Right ventricle myocardium superior (tissue), 1 donor: ENCODE measurements at places on chromosomes 3 and 15. TPM values are rescaled to one million over a fixed set of nuclear protein-coding genes. Genes with fewer than 3 reads are reported as not detected.

- no peak for DNase-seq
Observed at GRCh38 chr15:101464256-101464998, 25.1 kb downstream of the PCSK6 start.

DNA sequence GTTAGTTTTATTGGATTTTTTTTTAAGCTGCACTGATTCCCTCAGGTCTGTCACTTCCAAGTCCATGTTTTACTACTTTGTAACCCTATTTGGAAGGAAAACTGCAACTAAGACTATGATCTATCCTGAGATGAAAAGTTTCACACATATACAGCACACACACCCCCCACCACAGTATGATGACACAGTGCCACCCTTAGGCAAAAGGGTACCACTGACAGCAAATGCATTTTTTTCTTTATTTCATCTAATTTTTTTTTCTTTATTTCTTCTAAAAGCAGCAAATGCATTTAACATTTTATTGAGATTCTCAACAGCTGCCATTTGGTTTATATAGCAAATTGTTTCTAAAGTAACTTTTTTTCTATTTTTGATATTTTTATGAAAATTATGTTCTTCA lies 21.2 kb downstream of the NGRN start:
- no peak for DNase-seq

- DNase-seq = no peak
Observed at GRCh38 chr15:38557921-38558320, 6.7 kb downstream of the RASGRP1 start.

The XYLB gene
- total RNA-seq = 1.5 TPM

The GPR176 gene
- total RNA-seq = 1.4 TPM

DNA sequence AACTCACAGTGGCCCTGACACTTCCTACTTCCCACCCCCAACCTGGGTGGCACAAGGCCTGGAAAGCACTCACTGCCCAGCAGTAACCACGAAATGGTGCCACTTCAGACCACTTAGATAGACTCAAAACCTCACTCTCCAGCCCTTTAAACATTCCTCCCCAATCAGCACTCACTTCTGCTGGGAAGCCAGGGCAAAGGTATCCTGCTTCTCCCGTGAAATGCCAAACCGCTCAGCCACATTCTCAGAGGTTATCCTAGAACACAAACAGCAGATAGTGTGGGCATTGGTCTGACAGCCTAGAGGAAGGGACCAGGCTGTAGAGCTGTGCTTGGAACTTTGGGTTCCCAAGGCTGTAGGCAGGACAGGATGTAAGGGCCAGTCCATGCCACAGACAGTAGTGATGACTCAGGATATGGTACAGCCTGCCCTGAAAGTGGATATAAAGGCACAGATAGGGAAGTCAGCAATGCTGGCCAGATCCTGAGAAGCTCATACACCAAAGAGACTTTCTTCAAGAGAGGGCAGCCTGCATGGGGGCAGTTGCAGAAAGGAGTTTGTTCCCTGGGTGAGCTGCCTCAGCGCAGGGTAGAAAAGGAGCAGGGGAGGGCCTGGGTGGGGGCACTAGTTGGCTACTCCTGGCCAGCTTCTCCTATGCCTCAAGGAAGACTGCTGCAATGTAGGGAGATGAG lies 9.2 kb downstream of the ACAA1 start:
- DNase-seq = no peak

DNA sequence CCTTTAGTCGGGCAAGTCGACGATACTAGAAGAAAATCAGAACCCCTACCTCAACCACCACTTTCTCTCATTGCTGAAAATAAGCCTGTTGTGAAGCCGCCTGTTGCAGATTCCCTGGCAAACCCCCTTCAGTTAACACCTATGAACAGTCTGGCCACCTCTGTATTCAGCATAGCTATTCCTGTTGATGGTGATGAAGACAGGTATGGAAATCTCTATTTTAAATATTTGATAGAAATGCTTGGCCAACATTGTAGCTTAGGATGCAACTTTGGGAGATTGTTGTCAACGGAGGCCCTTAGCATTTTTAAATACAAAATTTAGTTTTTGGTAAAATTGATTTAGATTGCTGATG lies 3.0 kb downstream of the TSC22D2 start:
- DNase-seq = no peak

GRCh38 chr15:27730868-27731267 lies 368.2 kb downstream of the OCA2 start:
- DNase-seq = no peak

The EOMES gene
- 0.08 TPM for total RNA-seq

GRCh38 chr3:53169045-53169831 lies 8.2 kb downstream of the PRKCD start:
- no peak for DNase-seq

- DNase-seq = no peak
Observed at GRCh38 chr15:25838871-25839195, 24.3 kb downstream of the ATP10A start.

The EFCAB12 gene
- total RNA-seq = not detected

- no peak for DNase-seq
Observed at GRCh38 chr3:61719278-61719977, 158.1 kb downstream of the PTPRG start.

The SPATA12 gene
- not detected for total RNA-seq

DNA sequence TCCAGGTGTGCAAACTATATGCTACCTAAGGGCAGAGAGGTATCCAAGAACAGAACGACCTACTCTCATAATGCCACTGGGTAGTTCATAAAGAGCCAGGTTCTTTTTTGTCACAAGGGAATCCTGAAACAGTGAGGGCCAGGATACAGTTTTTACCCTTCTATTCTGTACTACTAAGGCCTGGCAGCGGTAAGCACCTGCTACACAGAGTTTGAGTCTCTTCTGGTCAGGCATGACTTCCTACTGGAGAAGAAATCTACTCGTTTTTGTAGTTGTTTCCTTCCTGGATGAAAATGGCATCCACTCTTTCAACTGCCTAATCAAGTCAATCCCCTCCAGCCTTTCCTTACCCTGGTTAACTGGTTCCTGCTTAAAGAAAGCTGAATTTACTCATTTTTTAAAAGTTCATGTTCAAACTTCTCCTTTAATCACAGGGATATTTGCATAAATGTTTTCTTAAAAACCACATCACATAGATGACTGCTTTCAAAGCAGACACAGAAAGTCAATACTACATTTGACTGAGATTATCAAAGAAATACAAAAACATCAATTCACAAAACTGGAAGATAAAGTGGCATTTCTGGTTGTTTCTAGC lies 40.0 kb downstream of the MAP4 start:
- DNase-seq = no peak

- DNase-seq = no peak
Observed at GRCh38 chr3:36416599-36416998, 36.3 kb downstream of the STAC start.

The ATP10A gene
- total RNA-seq = 0.75 TPM

- no peak for DNase-seq
Observed at GRCh38 chr3:101814835-101815234, 34.5 kb upstream of the NFKBIZ start.

DNA sequence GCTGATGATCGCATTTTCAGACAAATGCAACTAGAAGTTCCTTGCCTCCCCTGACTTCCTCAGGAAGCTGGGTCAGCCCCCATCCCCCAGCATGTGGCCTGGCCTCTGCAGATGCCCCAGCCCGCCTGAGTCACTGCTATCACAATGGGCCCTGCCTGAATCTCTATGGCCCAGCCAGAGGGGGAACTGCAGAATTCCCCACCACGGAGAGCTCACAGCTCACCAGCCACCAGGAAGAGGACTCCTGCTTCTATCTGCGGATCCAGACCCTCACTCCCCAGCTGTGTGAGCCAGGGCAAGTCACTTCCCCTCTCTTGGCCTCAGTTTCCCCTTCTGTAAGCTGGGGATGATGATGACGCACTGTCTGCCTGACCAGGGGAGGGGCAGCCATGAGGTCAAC lies 6.9 kb downstream of the PLXND1 start:
- peak; percentile 85 for DNase-seq

The SLC24A5 gene
- total RNA-seq = not detected

GRCh38 chr3:45691842-45692241 lies 2.6 kb downstream of the SACM1L start:
- DNase-seq = no peak

The PLA1A gene
- total RNA-seq = 1.6 TPM

The SLC22A14 gene
- not detected for total RNA-seq

The PRR23B gene
- total RNA-seq = not detected

GRCh38 chr3:130428871-130429712 lies 83.6 kb downstream of the COL6A5 start:
- no peak for DNase-seq

DNA sequence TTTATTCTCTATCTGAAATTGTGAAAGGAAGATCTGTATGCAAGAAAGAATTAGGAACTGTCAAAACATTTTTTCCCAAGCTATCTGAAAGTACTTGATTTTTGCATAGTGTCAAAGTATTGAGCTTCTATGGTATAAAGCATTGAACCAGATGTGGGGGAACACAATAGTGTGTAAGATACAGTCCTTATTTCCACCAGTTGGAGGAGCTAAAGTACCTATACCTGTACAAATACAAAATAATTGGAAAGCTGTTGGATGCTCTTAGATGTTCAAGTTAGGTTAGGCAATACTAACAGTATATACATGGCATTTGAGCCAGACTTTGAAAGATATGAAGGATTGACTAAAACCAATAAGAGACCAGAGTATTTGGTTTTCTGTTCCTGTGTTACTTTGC lies 148.4 kb downstream of the B3GALNT1 start:
- no peak for DNase-seq

GRCh38 chr3:16504242-16504641 lies 9.3 kb downstream of the RFTN1 start:
- DNase-seq = no peak

- no peak for DNase-seq
Observed at GRCh38 chr15:58136731-58137130, 1.4 kb upstream of the AQP9 start.

GRCh38 chr3:69130689-69131088 lies 8.3 kb upstream of the LMOD3 start:
- no peak for DNase-seq

GRCh38 chr15:47206358-47206978 lies 510.8 kb upstream of the SEMA6D start:
- no peak for DNase-seq

DNA sequence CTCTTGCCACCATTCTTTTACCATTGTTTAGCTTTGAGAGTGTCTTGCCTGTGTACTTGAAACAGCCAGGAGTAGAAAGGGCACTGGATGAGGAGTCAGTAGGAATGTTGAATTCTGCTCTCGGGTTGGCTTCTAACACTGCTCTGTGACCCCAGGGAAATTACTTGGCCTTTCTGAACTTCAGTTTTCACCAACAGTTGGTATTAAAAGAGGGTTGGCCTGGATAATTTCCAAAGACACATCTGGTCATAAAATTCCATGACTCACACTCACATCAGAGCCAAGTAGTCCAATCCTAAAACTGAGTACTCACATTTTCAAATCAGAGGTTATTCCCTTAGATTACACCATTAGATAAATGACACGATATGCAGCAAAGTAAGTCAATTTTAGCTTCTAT lies 141.6 kb downstream of the ECT2 start:
- DNase-seq = no peak

DNA sequence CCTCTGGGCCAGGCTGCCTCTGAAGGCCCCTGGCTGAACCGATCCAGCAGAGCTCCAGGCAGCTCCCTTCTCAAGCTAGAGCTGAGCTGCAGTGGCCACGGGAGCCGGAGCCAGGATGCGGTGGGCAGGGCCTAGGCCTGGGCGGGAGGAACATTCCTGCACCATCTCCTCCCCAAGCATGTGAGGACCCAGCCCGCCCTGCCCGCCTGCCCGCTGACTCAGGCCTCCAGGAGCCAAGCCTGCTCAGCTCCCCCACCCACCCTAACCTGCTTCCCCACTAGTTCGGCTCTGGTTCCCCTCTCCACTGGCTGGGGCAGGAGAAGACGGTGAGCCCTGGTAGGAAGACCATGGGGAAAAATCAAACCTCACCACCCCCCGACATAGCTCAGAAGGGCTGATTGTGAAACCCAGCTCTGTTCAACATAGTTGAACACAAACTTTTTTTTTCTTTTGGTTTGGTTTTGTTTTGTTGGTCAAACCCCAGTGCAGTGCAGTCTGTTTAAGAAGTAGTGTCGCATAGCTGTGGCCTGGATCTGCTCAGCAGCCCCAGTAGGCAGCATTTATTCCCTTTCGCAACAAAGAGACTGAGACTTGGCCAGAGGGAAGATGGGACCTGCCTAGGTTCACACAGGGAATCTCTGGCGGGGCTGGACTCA lies 13.5 kb downstream of the SNX33 start:
- peak; percentile 90 for DNase-seq

DNA sequence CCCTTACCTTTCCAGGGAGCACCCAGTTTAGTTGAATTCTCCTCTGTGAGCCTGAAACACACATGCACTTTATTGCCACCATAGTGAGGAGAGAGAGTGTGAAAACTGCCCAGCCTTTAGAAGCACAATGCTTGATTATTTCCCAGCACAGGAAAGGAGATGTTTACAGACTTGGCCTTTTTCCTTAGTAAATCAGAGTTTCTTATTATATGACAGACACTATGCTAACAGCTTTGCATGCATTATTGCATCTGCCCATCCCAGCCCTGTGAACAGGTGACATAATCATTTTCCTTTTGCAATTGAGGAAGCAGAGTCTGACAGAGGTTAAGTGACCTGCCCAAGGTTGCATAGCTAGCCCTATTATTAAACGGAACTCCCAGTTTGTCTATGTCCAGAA lies 36.5 kb downstream of the CAPN3 start:
- DNase-seq = no peak

- DNase-seq = no peak
Observed at GRCh38 chr3:144548346-144548745, 576.7 kb downstream of the DIPK2A start.

GRCh38 chr3:165549037-165549436 lies 288.2 kb downstream of the BCHE start:
- DNase-seq = no peak

DNA sequence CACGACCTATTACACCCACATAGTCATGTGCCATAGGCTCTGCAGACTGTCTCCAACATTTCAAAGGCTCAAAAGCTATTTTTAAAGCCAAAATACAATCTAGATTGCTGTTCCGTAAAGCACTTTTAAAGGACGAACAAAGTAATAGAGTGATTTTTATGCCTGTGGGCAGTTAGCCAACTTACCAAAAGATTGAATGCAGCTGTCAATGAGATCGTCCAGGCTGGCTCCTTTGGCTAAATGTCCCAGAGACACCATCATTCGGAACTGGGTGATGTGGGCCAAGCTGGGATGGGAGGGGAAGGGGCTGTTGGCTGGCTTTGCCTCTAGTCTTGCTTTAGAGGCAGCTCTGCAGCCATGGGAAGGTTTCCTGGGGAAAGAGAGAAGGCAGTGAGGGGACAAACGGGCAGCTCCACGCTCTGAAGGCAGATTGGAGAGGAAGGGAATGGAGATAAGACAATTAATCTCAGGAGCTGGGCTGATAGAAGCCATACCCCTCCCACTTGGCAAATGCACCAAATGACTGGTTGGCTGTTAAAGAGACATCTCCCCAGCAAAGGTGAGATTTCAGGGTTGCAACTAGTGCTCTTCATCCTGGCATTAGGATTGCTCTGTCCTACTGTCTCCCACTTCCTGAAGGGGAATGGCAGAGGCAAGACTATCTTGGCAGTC lies 4.8 kb downstream of the RASGRP1 start:
- DNase-seq = no peak

The TNFAIP8L3 gene
- 6.5 TPM for total RNA-seq

DNA sequence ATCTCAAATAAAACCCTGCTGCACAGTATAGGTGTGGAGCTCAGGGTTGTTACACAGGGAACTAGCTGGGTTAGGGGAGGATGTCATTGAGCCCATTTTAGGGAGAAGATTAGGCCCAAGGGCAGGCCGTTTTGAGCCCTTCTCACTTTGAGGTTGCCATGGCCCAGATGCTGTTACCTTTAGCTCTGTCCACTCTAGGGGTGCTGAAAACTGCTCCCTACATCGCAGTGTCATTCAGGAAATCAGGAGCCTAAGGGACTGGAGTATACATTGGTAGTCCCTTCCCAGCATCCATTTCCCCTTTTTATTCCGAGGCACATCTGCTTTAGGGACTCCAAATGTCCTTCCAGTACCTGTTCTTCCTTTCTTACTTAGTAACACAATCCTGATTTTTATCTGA lies 79.0 kb upstream of the SELENOK start:
- DNase-seq = no peak
